ENCODE measurements at places on chromosomes 6 and 20.

- DNase-seq: no peak
Measured at GRCh38 chr6:167731731-167732422, 94.8 kb upstream of the AFDN start.

GRCh38 chr6:148864941-148865340 is 118.1 kb downstream of the UST start:
- no peak for DNase-seq

DNA sequence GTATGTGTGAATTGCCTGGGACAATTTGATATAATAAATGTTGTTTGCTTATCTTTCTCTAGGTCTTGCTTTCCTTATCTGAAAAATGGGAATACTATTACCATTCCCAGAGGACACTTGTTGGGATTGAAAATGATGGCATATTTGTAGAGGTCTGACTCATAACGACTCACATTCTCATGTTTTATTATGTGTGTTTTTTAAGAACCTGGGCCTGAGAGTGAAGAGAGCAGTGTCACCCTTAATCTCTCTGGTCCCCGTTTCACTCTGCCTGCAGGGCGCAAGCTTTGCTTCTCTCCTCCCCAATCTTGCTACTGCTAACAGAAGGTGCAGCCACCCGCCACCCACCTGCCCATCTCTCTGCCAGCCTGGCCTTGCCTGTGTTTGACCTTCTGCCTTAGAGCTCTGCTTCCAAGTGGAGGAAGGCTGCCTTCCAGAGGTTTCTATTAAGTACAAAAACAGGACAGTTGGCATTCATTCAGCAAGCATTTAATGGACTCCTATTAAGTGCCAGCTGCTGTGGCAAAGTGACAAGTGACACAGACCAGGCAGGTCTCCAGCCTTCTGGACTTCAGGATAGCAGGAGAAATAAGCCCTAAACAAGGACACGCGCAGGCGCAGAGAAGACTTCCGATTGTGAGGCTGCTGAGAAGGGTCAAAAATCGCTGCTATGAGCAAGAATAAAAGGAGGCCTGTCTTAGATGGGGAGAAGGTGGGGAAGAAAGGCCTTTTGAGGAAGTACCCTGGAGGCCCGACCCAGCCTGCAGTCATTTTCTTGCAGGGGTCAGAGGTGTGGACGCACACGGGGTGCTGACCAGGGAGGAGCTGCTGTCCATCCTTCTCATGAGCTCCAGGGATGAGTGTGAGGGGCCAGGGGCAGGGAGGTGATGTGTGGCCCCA is 112.5 kb downstream of the JPH2 start:
- no peak for DNase-seq

- DNase-seq: peak; percentile 10
Measured at GRCh38 chr6:118546164-118546879, 1.8 kb upstream of the PLN start.

DNA sequence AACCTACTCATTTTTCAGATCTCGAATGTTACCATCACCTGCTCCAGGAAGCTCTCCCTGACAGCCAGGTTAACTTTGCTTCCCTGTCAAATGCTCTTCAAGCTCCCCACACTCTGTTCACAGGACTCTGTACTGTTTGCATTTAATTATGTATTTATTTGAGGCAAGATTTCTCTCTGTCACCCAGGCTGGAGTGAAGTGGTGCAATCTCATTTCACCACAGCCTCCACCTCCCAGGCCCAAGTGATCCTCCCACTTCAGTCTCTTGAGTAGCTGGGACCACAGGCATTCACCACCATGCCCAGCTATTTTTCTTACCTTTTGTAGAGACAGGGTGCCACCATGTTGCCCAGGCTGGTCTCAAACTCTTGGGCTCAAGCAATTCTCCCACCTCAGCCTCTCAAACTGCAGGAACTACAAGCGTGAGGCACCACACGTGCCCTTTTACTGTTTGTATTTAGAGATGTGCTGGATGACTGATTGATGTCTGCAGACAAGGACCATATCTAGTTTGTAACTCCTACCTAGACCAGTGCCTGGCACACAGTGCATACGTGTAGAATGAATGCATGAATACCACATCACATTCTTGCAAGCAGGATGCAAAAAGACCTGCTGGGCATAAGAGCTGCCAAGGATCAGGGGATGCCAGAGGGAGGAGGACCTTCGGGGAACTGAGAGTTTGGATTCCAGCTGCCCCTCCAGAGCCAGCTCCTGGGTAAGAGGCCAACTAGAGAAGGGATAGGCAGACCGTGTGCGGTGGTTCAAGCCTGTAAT is 15.6 kb upstream of the CBFA2T2 start:
- no peak for DNase-seq

DNA sequence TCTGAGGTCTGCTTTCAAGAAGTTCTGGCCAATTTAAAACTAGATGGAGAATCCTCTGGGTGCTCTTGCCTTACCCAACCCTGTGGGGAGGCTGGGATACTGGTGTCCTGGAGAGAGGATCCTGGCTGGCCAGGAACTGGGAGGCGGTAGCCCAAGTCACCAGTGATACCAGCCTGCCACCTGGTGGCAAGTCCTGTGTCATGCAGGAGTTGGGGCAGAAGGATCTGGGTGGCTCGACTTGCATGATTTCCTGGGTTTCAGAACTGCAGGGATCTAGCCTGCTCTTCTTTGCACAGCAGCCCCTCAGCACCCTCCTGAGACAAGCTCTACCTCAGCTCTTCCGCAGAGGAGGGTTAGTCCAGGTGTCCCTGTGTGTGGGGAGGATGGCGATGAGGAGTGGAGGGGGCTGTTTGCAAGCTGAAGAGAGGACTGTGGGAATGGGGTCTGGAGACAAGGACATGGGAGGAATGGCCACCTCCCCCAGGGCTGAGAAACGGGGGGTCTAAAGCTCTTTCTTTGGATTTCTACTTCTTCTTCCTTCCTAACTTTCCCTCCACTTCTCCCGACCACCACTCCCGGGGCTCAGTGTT is 4.2 kb downstream of the KCNK17 start:
- peak; percentile 70 for DNase-seq

- peak; percentile 62 for DNase-seq
Measured at GRCh38 chr6:75296811-75297779, 12.5 kb upstream of the TMEM30A start.

DNA sequence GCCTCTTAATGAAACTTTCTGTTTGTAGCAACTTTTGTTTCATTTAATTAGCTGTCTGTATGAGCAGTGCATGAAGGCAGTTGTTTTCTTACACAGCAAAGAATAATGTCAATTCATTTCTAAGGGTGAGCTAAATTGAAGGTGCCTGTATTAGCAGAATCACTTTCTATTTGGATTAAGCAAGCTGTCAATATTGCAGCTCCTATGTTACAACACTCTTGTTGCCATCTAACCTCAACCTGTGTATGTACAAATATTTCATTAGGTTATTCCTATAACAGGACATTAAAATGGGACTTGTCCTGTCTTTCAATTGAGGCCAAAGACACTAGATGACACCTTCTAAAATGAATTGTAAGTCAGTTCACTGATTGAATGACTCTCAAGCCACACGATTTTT is 647.5 kb downstream of the UTRN start:
- no peak for DNase-seq

- no peak for DNase-seq
Measured at GRCh38 chr20:63344616-63345327, 16.4 kb downstream of the CHRNA4 start.

- no peak for DNase-seq
Measured at GRCh38 chr6:84752118-84752850, 12.1 kb downstream of the TBX18 start.

DNA sequence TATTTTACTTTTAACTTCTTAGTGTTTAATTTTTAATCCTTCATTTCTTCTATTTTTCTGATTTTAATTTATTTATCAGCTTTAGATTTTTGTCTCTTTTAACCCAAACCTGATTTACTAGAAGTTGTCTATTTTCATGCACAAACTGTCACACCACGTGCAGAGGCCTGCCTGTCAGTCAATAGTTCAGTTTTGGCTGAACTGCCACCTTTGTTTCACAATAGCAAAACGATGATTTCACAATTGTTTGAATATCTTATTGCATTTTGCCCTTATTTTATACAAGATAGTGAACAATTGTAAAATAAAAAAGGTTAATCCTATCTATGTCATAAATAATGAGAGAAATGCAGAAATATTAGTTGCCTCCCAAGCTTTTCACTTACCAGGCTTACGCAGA is 24.0 kb upstream of the PPP1R3G start:
- DNase-seq: no peak

DNA sequence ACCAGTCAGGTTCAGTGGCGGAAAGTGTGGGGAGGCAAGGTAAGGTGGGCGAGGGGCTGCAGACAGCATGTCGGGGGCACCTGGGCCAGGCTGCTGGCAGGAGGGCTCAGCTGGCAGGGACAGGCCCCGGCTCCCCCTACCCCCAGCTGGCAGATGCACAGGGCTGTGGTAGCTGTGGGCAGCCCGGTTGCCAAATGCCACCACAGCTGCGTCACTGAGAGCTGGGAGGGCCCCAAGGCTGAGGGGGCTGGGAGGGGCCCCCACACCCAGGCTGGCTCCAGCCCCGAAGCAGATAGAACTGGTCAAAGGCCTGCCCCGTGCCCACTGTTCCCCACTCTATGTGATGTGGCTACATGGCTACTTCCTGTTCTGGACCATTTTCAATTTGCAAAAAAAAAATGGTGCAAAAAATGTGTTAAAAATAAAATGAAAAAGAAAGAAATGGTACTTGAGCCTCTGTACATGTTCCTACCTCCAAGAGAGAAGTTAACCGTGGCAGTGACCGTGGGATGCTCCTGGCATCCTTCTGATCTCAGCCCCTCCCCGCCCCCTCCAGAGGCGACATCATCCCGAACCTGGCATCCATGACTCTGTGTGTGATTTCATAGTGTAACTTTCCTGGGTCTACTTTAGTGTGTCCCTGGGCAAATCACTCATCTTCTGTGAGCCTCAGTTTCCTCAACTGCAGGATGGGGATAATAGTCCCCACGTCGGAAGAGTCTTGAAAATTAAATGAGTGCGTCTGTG is 64.4 kb downstream of the UBE2V1 start:
- no peak for DNase-seq

DNA sequence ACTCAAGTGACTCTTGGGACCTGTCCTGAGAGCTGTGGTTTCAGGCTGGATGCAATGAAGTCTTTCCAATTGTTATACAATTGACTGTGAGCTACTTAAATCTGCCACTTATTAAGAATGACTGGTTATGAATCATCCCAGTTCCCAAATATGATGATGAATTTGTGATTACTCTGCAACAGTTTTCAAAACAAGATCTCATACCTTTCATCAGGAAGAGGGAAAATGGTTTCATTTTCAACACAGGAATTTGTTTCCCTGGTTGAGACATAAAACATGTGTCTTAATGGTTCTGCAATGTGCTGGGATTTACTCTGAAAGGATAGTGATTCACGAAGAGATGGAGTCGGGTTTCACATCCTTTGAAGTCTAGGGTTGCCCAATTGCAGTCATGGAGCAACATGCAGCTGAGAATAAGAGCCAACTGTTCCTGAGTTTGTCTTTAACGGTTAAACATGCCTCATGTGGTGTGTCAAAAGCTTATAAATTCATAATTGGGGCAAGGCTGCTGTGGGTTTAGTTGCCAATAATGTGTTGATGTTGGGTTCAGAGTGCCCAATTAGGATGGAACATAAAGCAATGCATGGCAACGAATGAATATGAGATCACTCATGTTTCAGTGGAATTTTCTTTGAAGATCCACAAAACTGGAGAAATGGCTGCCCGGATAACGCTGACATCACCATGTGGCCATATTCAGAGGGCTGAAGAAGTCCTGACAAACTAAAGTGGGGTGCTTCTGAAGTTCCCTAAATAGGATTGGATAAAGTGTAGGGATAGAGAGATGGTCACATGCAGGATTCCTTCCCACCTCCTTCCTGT is 41.0 kb downstream of the CYP24A1 start:
- DNase-seq: no peak

- no peak for DNase-seq
Measured at GRCh38 chr20:11585752-11586352, 331.8 kb upstream of the BTBD3 start.

GRCh38 chr6:44708208-44708607 is 320.7 kb downstream of the CDC5L start:
- DNase-seq: no peak

GRCh38 chr6:84329077-84329476 is 101.6 kb upstream of the CEP162 start:
- no peak for DNase-seq

DNA sequence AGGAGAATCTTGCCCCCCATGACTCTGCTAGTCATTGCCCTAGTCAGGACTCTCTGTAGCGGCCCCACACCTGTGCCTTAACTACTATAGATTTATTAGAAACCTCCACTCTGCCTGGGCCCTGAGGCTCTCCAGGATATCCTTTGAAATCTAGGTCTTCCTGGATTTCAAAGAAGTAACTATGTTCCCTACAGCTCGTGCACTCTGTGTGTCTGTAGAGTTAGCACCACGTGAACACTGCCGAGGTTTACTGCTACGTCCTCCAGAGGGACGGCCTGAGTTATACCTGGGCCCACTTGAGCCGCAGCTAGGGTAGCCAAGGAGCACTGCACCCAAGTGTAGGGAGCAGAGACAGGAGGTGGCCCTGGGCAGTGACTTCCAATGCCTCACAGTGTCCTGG is 19.8 kb downstream of the GLP1R start:
- no peak for DNase-seq

GRCh38 chr6:16818992-16819626 is 57.8 kb upstream of the ATXN1 start:
- no peak for DNase-seq

GRCh38 chr6:80547827-80548226 is 441.4 kb downstream of the BCKDHB start:
- no peak for DNase-seq

DNA sequence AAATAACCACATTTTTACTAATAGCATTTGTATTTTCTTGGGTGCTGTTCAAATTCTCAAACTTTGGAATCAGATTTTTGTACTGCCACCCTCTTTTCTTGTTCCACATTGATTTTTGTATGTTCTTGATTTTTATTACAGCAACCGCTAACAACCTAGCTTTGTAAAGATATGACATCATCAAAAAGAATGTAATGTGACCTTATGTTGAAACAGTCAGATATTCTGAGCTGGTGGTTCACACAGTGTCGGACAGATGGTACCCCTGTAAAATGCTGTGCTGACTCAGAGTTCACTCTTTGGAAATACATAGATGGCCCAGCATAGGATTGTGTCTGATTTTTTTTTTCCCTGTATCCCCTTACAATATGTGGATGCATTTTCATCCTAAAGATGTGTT is 118.9 kb downstream of the QKI start:
- DNase-seq: no peak

DNA sequence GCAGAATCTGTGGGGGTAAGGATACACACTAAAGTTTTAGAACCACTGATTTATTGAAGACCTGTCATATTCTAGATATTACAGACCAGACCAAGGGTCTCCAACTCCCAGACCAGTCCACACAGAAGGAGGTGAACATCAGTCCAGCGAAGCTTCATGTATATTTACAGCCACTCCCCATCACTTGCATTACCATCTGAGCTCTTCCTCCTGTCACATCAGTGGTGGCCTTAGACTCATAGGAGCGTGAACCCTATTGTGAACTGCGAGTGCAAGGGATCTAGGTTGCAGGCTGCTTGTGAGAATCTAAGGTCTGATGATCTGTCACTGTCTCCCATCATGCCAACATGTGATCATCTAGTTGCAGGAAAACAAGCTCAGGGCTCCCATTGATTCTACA is 5.0 kb upstream of the BCLAF1 start:
- DNase-seq: no peak

- DNase-seq: no peak
Measured at GRCh38 chr20:21465799-21466198, 48.1 kb downstream of the NKX2-2 start.

GRCh38 chr20:25252686-25253421 is 5.0 kb downstream of the PYGB start:
- no peak for DNase-seq

GRCh38 chr6:152976749-152977148 is 6.1 kb downstream of the FBXO5 start:
- no peak for DNase-seq

- DNase-seq: no peak
Measured at GRCh38 chr6:131966443-131966842, 15.3 kb upstream of the CCN2 start.
